ENCODE measurements at places on chromosomes 13 and 19.

- DNase-seq: peak; percentile 63
These were observed 5.2 kb upstream of the REXO1 start for GRCh38 chr19:1853295-1854038.

- no peak for DNase-seq
These were observed 7.9 kb downstream of the FOSB start for GRCh38 chr19:45475537-45476291.

DNA sequence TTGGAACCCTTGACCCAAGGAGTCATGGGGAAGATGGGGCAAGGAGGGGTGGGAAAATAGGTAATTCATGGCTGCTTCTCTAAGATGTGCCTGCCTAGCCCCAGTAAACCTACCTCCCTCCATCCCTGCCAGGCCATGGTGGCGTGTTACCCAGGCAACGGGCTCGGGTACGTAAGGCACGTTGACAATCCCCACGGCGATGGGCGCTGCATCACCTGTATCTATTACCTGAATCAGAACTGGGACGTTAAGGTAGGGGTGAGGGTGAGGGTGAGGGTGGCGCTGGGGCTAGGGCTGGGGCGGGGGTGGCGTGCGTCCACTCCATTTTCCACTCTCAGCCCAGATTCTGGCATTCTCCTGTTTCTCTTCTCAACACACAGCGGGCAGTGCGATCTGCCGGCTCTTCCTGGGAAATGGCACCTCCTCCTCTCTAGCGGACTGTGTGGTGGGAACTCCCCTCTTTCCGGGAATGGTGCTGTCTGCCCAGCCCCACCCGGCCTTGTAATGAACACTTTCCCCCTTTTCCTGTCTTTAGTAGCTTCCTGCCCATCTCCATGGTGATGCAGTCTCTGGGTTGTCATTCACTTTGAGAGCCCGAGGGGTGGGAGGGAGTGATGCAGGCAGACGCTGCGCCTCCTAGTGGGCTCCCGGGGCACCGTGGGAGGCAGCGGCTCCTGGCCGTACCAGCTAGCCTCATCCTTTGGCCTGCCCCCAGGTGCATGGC, 7.6 kb downstream of the EGLN2 start:
- no peak for DNase-seq

DNA sequence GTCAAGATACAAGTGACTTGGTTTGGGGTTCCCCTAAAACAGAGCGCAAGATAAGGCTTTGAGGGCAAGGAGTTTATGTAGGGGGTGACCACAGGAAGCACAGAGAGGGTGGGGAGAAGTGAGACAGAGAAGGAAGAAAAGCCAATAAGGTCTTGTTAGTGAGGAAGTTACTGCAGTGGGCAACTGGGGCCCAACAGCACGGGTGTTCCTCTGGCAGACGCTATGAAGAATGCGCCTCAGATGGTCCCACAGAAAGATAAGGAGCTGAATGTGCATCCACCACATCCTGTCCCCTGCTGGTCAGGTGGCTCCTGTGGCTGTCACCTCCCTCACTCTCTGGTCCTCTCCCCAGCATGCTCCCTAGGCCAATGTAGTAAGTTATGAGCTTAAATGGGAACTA, 333.5 kb downstream of the TSHZ3 start:
- DNase-seq: no peak

DNA sequence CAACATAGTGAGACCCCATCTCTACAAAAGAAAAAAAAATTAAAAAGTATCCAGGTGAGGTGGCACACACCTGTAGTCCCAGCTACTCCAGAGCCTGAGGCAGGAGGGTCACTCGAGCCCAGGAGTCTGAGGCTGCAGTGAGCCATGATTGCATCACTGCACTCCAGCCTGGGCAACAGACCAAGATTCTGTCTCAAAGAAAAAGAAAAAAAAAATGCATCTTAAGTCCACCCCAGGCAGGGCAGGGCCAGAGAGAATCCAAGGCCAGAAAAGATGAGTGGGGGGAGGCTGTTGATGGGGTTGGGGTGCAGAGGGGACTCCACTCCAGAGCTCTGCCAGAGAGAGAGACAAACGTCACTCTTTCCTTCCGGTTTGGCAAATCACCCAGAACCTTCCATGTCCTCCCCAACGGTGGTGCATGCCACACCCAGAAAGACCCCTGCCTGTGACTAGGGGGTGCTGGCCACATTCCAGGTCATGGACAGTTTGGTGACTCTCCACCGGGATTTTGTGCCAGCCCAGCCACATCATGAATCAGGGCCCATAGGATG, 431 bp downstream of the FUT3 start:
- DNase-seq: no peak

- no peak for DNase-seq
These were observed 17.6 kb downstream of the PPP1R12C start for GRCh38 chr19:55099557-55100506.

- no peak for DNase-seq
These were observed 829 bp upstream of the ATCAY start for GRCh38 chr19:3879656-3880055.

DNA sequence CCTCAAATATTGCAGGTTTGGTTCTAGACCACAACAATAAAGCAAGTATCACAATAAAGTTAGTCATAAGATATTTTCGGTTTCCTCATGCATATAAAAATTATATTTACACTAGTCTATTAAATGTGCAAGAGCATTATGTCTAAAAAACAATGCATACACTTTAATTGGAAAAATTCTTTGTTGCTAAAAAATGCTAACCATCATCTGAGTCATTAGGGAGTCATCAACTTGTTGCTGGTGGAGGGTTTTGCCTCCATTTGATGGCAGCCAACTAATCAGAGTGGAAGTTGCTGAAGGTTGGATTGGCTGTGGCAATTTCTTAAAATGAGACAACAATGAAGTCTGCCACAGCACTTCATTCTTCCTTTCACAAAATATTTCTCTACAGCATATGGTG, 422.3 kb upstream of the GPC6 start:
- DNase-seq: no peak

DNA sequence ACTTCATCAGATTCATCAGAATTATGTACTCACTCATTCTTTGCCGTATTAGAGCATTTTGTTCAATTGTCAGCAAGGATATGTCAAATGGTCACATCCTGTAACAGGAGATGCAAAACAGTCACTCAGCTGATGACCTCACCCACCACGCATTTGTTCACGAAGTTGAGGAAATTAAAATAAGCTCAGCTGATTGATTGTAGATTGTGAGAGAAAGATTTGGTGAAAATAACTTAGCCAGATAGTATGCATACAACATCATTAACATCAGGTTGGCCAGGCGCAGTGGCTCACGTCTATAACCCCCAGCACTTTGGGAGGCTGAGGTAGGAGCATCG, 22.6 kb upstream of the CDC16 start:
- DNase-seq: no peak

DNA sequence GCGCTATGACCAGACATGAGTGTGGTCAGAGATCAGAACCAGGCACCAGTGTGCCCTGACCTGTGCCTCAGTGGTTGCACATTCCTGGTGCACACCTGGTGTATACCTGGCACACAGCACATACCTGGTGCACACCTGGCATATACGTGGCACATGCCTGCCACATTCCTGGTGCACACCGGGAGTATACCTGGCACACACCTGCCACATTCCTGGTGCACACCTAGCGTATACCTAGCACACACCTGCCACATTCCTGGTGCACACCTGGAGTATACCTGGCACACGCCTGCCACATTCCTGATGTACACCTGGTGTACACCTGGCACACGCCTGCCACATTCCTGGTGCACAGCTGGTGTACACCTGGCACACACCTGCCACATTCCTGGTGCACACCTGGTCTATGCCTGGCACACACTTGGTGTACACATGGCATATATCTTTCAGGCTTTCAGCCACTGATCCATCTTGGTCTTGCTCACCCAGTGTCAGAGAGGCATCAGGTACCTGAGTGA, 61.3 kb upstream of the ADGRL1 start:
- no peak for DNase-seq

- DNase-seq: no peak
These were observed 28.7 kb upstream of the FAM216B start for GRCh38 chr13:42752731-42753130.

DNA sequence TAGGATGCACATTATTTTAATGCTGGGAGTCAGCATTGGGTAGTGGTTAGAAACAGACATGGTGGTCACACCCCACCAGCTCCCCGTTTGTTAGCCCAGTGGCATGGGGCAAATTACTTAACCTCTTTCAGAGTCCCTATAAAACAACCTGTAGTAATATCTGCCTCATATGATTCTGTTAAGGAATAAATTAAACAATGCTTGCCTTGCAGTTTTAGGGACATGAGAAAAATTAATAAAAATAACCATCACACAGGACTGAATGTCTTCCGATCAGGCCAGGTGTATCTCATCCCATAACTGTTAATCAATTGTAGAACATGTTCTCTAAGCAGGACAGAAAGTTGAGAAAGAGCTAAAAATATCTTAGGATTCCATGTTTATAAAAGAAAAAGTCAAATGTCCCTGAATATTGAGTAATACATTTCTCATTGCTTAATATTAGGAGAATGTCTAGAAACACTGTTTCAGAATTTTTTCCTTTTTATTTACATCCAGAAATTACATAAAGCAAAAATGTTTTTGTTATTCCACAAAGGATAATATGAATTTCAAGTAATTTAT, 196.5 kb downstream of the GPC6 start:
- no peak for DNase-seq

DNA sequence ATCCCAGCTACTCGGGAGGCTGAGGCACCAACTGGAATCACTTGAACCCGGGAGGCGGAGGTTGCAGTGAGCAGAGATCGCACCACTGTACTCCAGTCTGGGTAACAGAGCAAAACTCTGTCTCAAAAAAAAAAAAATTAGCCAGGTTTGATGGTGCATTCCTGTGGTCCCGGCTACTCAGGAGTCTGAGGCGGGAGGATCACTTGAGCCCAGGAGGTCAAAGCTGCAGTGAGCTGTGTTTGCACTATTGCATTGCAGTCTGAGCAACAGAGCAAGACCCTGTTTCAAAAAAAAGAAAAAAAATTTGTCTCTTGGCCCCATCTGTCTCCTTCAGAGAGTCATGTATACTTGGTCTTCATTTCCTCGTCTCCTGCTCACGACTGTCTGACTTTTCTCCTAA, 1.6 kb downstream of the CCDC97 start:
- no peak for DNase-seq

- peak; percentile 49 for DNase-seq
These were observed 558 bp upstream of the PPAN start for GRCh38 chr19:10105509-10106099.

DNA sequence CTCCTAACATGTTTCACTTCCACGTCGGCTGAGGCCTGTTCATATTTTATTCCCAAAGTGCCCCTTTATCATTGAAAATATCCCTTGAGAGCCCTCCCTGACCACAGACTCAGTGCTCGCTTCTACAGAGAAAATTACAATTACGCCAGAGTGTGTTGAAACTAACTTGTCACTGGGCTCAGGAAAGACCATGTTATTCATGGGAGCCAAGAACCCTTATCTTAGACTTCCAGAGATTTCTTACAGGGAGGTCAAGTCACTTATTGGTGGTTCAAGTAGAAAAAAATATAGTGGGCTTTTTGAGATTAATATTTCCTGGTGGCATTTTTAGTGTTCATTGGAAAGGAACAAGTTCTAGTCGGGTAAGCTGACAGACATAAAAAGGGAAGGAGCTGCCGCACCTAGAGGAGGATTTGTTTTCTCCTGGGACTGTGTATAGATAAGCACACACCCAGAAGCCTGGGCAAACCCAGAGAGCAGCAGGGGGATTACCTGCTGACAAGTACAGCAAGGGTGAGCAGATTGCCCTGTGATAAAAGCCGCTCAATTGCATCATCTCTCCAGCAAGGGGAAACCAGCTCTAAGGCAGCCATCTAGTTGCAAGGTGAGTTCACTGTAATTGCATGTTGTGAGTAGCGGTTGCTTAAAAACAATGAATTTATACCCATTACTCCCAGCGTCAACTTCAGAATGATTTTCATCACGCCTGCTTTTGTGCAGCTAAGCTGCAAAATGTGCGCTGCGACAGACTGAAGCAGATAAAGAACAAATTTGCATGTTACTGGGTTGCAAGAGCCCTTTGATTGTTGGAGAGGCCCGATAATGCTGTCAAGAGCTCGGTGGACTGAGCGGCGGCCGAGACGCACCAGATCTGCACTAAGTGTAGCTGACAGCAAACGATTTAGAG, 46.2 kb downstream of the DCT start:
- no peak for DNase-seq

DNA sequence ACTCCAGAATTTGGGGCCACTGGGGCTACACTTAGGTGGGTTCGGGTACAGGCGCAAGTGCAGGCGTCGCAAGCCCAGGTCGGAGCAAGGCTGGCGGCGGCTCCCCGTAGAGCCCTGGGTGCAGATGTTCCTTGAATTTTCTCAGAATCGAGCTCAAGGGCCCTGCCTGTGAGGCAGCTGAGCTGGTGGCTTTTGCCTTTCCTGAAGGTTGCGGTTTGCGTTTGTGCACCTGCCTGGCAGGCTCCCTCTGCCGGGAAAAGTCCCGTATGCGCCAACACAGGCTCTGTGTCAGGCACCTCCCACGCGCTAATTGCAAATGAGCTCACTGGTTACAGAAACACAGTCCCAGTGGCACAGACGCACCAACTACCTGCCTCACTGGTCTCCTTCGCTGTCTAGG, 5.9 kb downstream of the DOHH start:
- no peak for DNase-seq

- DNase-seq: no peak
These were observed 856.7 kb upstream of the SLITRK1 start for GRCh38 chr13:84739021-84739420.

DNA sequence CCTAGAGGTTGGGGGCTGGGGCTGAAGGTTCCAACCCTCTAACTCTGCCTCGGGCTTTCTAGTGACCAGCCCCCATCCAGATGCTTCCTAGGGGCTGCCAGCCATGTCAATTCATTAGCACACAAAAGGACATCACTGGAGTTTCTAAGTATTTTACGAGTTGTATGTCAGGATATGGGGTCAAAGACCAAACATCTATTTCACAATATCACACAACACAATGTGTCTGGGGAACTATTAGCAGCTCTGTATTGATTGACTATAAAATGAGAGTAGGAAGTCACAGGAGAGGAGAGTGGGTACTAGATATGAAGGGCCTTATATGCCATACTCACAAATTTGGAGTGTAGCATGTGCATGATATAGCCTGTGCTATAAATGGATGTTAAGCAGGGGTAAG, 42.1 kb downstream of the LPAR6 start:
- DNase-seq: no peak

- DNase-seq: no peak
These were observed 8.1 kb downstream of the STK11 start for GRCh38 chr19:1213391-1214286.

- DNase-seq: no peak
These were observed 182.5 kb downstream of the KCNRG start for GRCh38 chr13:50197705-50198104.

All from stimulated activated CD8-positive, alpha-beta memory T cell treated with anti-CD3 and anti-CD28 coated beads, Interleukin-4, amount 100 ng/mL, for 1 hour (primary cell).